Stimulated activated CD8-positive, alpha-beta memory T cell treated with anti-CD3 and anti-CD28 coated beads, Interleukin-7, amount 100 ng/mL, for 24 hours (primary cell): ENCODE measurements at places on chromosomes 13 and 19.
A peak's percentile ranks its signal among the peaks of the same experiment; 100 is the strongest.

DNA sequence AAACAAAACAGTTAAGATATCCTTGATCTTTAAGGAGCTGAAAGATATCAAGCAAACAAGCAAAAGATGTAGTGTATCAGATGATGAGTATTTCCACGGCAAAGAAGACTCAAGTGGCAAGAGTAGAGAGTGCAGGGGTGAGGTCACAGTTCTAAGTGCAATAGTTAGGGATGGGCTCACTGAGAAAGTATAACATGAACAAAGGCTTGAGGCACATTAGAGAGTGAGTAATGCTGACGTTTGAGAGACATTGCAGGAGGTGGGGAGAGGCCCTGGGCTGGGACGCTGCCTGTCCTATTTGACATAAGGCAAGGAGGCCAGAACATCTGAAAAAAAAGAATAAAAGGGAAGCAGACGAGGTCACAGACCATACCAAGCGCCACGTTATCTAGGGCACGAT, 1.4 kb downstream of the DUXA start:
- no peak for DNase-seq

DNA sequence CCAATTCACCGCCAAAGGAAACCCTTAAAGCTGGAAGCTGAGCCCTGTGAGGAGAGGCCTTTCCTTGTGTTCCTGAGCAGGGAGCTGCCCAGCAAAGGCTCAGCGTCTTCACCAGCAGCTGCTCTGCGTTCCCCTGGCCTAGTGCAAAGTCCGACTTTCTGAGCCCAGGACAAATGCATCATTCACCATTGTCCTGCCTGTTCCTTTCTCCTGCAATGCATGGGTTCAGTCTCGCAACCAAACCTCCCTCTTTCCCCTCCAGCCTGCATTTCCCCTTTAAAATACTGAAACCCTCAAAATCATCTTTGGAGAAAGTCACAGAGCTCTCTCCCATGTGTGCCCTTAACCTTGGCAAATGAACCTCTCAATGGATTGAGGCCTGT, 12.9 kb upstream of the TMEM255B start:
- no peak for DNase-seq

- no peak for DNase-seq
Measured at GRCh38 chr13:94344126-94344818, 135.2 kb downstream of the DCT start.

DNA sequence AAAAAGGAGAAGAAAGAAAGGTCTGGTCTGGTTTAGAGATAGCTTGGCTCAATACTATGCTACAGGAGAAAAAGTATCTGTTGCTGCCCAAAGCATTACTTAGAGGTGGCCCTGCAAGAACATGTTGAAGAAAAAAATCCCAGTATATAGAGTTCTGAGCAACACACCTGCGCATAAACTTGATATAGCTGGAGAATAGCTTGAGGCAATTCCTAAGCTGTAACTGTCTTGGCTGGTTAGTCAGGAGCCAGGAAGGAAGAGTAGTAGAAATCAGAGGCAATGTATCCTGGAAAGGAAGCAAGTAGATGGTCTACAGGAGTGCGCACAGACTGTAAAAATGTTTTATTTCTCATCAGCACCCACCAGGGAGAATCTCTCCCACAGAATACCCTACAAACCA, 209.7 kb downstream of the SLITRK1 start:
- DNase-seq = no peak

- peak; percentile 38 for DNase-seq
Measured at GRCh38 chr19:45117167-45117594, 24.2 kb downstream of the PPP1R37 start.

- no peak for DNase-seq
Measured at GRCh38 chr19:5719274-5719960, 529 bp downstream of the LONP1 start.

- DNase-seq = no peak
Measured at GRCh38 chr13:44843403-44843802, 145.9 kb downstream of the NUFIP1 start.

DNA sequence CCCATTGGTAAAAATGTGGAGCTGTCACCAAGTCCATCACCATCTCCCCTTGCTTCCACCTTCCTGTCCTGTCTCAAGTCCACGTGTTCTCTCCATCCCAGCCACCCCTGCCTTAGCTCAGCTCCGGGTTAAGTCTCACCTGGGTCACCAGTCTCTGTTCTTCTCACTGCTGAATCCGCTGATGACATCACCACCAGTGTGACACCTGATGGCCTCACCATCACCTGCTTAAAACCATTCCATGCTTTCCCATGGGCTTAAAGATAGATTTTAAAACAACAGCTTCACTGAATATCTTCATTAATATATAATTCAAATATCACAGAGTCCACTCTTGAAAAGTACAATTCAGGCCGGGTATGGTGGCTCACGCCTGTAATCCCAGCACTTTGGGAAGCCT, 42.1 kb downstream of the RGCC start:
- no peak for DNase-seq

DNA sequence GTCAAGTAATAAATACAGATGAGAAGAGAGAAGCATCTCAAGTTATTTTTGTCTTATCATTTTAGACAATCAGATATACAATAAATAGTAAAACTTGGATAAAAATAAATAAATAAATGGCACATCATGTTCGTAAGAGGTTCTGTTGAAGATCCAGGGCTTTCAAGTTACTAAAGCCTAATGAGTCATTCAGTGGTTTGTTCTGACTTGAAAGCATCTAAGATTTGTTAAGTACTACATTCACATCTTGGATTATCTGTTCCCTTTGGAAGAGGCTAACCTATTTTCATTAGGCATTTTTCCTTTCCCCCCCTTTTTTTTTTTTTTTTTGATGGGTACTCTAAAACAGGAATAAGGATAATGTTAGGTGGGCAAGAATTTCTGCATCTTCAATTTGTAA, 429.3 kb downstream of the PCDH20 start:
- DNase-seq = no peak

GRCh38 chr13:40667622-40667978, 1.2 kb upstream of the FOXO1 start:
- DNase-seq = no peak

DNA sequence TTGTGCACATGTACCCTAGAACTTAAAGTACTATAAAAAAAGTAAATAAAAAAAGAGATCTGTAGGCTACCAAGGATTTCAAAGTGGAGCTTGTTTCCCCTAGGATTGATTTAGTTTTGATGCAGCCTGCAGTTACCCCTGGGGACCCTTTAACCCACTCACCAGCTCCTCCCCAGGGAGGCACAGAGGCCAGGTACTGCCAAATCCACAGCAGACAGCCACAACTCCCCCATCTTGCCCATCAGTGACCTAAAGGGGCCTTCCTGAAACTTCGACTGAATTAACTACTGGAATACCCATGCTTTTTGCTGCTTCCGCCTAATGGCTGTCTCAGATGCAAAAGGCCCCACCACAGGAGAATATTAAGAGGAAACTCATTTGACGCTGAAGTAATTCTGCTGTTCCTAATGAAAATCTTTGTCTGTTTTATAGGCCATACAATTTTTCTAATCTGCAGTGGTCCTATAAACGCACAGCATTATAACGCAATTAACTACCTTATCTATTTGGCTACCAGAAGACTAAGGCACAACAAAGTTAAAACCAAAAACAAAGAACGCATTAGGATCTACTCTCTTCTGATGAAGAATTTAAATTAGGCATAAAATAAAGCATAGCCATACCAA, 95.0 kb downstream of the FOXO1 start:
- no peak for DNase-seq

DNA sequence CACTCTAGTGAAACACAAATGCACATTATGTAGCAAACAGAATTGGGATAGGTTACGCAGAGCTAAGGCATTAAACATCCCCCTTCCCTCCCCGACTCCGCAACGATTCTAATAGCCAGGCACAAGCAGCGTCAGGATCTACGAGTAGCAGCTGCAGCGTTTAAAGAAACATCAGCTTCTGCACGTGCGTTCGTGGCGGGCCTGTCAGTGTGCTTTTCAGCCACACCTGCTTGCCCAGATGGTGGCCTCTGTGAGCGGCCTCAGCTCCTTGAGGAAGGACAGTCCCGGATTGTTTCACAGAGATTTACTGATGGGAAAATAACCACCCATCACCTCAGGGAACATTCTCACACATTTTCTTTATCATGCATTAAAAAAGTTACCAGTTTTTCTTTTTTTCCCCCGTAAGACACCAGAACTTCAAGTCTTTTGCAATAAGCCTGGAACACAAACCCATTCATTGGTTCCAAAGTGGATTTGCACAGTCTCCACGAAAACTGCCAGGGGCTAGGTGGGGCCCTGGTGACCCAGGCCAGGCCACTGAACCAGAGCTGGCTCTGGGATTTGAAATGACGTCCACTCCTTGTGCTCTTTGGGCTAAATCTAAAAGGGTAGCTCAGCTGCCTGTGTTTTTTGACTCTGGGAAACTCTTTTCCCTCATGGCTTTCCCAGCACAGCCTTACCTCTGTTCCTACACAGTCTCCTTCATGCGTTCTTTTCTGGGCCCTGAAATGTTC, 325.5 kb downstream of the KCNRG start:
- DNase-seq = no peak

DNA sequence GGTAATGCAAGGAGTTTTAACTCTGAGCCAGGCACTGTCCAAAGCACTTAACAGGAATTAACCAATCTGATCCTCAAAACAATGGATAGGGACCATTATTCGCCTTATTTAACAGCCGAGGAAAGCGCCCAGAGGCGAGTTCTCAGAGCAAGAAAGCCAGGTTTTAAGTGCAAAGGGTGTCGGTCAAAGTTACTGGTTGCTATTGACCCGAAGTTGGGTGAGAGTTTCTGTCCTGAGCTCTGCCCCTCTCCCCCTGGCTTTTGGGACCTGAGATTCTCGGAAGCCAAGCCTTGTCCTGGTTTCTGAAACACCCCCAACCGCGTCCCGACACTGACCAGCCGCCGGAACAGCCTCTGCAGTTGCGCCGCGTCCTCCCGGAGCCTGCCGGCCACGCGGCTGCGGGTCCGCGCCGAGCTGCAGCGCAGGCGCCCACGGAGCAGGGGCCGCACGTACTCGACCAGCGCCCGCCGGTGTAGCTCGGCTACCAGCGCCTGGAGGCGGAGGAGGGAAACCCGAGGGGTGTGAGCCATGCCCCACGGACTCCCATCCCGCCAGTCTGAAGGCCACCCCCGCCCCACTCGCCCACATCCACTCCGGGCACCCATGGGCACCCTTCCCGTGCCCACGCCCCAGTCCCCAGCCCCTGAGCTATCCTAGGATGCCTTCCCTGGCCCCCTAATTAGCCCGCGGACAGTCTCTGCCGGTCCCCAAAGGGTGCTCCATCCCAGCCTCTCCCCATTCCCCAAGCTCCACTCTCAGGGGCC, 27.8 kb downstream of the EXOC3L2 start:
- no peak for DNase-seq

DNA sequence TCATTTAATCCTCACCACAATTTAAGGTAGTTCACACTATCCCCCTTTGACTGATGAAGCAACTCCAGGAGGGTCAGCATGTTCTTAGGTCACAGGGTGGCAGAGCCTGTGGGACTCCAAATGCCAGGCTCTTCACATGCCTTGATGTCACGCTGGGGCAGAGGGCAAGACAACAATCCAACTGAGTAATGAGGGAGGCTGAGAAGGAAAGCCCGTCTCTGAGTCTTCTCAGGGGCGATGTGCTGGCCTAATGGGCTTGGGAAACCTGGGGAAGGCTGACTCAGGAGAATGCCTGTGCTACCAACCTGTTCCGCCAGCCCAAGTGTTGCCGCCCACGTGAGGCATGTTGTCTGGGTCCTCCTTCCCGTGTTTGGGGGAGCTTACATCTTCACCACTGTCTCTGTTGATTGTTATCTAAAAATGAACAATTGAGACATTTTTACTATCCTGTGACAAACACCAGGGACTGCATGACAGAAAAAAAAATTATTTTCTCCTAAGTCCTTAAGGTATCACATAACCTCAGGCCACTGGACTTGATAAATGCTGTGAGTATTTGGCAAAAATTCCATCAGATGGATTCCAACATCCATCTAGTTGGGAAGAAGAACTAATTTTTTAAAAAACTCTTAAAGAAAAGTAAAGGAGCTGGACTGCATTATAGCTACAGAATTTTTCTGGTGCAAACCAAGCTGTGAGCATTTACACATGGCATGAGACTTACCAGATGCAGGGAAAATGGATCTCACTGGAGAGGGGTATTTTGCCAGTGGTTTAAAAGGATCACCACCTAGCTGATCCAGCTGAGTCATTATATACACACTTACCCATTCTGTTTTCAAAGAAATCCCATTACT, 157.5 kb downstream of the RGCC start:
- no peak for DNase-seq

DNA sequence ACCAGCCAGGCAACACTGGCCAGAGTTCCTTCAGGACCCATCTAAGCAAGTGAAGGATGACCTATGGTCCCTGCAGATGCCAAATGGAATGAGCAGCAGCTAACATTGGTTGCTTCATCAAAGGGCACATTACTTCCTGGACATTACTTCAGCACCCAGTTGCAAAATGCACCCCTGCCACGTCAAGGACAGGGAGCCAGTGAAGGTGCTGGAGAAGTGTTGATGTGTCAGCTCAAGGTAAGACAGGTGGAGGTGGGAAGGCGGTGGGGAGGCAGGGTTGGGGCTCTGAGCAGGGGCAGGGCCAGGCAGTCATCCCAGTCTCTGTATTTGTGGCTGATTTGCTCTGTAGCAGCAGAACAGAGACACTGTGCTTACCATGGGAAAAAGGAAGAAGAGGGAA, 14.6 kb downstream of the CSNK1A1L start:
- no peak for DNase-seq

GRCh38 chr13:102650444-102650843, 44.4 kb downstream of the METTL21C start:
- no peak for DNase-seq

- DNase-seq = no peak
Measured at GRCh38 chr19:17229890-17230289, 3.9 kb downstream of the OCEL1 start.

GRCh38 chr19:33758541-33759013, 38.1 kb upstream of the KCTD15 start:
- DNase-seq = no peak

GRCh38 chr13:46721054-46721453, 75.9 kb downstream of the ESD start:
- no peak for DNase-seq

- no peak for DNase-seq
Measured at GRCh38 chr19:18731562-18732008, 48.1 kb downstream of the CRTC1 start.

- DNase-seq = no peak
Measured at GRCh38 chr13:76812206-76812897, 73.9 kb downstream of the KCTD12 start.

DNA sequence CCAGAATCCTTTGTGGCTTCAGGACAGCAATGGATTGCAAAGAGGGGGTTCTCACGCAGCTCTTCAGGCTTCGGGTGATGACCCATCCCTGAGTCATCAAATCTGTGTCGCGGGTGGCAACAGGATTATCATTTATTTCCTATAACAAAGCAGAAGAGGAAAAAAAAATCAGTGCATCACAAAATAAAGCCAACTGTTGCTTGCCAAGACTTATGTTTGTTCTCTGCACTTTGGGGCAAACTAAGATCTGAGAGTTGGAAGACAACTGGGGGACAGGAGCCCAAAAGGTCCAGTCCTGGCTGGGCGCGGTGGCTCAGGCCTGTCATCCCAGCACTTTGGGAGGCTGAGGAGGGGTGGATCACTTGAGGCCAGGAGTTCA, 6.4 kb downstream of the GNA15 start:
- DNase-seq = no peak
